NCI-H526 treated with DMSO at 0.1 percent for 48 hours (cell line): ENCODE measurements at places on chromosomes 3 and 15.

DNA sequence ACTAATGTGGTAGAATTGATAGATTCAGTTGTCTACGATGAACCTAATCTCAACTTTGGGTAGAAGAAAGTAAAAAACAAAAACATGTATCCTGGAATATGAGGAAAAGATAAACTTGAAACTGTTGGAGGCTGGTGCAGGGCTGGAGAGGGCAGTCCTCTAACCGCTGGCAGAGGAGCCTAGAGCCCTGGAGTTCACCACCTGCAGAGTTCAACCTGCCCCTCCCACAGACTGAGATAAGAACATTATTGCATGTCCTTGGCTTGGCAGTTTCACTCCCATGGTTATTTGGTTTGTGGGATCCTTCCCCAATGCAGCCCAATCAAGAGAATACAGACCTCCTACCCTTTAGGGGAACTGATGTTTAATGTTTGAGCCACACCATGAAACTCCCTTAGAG lies 53.2 kb upstream of the GATM start:
- DNase-seq: no peak

GRCh38 chr3:81868597-81868996 lies 107.2 kb upstream of the GBE1 start:
- no peak for DNase-seq

- DNase-seq: no peak
Observed at GRCh38 chr3:167162083-167162482, 218.0 kb downstream of the ZBBX start.

DNA sequence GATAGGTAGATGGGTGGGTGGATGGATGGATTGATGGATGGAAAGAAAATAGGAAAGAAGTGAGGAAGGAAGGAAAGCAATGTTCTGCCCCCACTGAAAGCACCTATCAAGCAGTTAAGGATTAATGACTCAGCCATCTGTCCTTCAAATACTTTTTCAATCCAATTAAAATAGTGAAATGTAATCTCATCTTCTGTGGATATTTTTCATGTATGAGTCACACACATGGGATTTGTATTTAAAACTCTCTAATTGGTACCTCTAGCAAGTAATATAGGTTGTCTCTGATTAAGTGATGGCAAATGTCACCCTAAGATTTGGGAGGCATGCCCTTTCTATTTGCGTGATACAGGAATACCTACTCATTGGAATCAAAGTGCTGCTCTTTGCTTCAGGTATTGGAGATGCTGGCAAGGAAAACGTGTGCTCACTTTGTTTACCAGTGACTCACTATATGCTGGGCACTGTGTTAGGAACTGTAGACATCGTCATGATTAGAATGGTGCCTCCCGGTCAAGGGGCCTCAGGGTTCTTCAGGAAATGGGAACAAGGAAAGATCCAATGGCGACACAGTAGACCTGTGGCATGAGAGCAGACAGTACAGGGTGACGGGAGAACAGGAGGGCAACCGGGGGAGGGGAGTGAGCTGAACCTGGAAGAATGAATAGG lies 230.1 kb downstream of the CLSTN2 start:
- no peak for DNase-seq

DNA sequence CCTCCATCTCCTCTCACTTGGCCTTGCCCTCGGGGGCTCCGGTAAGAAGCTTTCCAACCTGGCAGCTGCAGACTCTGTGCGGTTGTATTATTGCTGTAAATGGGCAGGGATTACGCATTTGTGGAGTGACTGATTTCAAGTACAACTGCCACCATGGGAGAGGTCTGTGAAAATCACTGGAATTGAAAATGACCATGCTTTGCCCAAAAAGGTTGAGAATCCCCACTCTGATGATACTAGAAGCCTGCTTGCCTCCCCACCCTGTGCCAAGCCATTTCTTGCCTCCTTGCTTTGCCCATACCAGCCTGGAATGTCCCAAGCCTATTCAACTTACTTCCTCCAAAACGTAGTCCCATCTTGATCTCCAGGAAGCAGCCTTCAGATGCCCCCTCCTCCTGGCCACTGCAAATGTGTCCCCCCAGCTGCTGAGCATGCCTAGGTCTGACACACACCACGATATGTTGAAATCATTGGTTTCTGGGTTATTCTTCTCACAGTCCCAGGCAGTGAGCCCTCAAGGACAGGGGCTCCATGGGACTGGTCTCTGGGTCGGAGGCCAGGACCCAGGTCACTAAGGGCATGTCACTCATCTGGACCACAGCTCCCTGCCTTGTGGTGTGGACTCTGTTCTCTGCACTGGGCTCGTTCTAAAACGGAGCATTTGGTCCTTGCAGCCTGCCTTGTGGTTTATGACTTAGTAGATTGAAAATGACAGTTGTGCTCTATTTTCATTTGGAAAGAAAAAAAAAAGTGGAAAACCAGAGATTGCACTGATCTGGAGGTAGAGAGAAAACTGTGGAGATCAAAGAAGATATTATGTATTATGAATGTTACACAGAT lies 42.9 kb downstream of the SMAD3 start:
- no peak for DNase-seq

DNA sequence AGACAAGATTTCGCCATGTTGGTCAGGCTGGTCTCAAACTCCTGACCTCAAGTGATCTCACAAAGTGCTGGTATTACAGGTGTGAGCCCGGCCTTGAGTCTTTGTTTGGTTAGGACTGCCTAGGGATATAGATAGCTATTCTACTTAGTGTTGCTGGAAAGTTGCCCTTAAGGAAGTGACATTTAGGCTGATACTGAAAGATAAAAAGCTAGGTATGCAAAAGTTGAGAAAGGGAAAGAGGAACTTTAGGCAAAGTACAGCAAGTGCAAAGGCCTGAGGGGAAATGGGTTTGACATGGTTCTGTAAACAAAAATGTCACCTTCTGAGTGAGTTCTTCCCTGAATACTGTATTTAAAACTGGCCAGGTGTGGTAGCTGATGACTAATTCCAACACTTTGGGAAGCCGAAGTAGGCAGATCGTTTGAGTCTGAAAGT lies 111.5 kb downstream of the ZNF609 start:
- DNase-seq: no peak

- peak; percentile 4 for DNase-seq
Observed at GRCh38 chr3:69161587-69162307, 39.4 kb upstream of the LMOD3 start.

GRCh38 chr15:60255390-60255789 lies 142.4 kb downstream of the ANXA2 start:
- no peak for DNase-seq

DNA sequence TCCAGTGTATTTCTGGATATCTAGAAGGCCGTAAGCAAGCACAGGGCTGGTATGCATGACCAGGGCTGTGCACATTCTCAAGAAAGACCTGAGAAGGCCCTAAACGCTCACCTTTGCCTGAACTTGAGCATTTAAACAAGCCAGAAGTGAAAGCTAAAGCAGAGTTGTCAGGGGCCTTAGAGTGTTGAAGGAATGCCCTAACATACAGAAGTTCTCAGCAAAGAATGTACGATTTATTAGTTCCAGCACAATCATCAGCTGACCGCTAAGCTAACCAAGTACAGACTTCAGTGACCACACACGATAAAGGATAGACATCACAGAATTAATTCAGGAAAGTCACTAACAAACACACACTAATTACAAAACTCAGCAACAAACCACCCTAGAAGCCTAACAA lies 8.7 kb downstream of the HLTF start:
- DNase-seq: no peak

- no peak for DNase-seq
Observed at GRCh38 chr15:75989045-75989444, 23.2 kb downstream of the NRG4 start.

- DNase-seq: no peak
Observed at GRCh38 chr3:149450281-149450680, 24.2 kb upstream of the TM4SF4 start.

GRCh38 chr3:109225516-109225915 lies 89.0 kb downstream of the C3orf85 start:
- no peak for DNase-seq

GRCh38 chr3:61561374-61562041 lies at the start of gene PTPRG:
Gene PTPRG, plus strand, starts transcription at chr3:61561571. Its CDS starts 717 bp downstream, at chr3:61562288.
- peak; percentile 83 for DNase-seq

GRCh38 chr3:196202516-196202970 lies 8.7 kb downstream of the ZDHHC19 start:
- no peak for DNase-seq

DNA sequence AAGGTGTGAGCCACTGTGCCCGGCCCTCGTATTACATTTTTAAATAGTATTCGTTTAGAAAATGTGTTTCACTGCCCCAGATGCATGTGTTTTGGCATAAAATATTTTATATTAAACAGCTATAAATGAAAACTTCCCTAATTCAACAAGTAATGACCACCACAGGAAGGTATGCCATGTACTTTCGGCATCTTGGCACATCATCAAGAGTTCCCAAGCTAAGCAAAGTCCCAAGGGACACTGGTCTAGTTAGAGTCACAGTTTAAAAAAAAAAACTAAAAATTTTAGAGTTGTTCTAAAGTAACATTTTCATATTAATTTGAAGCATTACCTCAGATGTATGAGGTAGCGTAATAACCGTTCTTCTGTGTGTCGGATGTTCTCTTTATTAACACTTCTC lies 15.6 kb upstream of the ARPP19 start:
- no peak for DNase-seq

DNA sequence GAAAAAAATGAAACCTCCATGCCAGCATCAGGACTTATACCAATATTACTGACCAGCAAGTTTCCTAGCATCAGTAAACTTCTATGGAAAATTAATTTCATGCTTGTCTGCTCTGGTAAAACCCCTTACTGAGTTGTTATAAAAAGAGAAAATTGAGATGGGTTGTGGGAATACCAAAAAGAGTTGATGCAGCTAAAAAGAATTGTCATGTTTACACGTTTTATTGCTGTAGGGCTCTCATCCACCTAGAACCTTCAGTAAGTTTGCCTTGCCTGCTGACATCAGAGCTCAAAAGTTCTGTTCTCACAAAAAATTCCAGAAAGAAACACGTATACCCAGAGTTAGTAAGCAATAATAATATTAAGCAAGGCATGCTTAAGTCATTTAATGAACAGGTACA lies 641.3 kb upstream of the ZNF385D start:
- DNase-seq: no peak

DNA sequence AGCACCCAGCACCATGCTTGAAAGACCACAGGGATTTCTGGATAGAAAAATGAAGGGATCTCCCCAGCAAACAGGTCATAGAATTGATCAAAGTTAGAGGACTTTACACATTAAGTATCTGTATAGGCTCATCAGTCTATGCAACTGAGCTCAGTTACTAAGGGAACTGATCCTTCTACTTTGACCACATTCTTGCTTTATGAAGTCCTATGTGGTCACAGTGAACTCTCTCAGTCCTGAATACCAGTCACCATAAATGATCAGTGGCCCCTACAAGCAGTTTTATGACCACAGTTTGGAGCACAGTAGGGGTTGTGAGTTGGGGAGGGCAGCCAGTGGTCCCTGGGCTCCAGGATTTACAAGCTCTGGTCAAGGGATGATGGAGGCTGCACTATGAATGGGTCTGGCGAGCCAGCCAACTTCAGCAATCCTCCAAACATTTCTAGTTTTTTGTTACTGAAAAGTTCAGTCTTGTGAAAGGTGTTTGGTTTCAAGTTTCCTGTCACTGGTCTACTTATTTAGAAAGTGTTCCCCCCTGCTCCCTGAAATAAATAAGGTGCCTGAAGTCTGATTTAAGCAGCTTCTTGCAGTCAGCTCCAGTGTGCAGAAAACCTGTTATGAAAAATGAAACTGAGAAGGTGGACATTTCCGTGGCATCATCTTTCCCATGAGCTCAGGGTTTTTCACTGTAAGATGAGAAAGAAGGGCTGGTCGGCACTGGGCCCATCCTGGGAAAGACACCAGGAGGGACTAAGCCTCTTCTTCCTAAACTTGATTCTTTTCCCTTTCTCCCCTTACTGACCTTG lies 75.5 kb downstream of the DAPK2 start:
- DNase-seq: no peak

DNA sequence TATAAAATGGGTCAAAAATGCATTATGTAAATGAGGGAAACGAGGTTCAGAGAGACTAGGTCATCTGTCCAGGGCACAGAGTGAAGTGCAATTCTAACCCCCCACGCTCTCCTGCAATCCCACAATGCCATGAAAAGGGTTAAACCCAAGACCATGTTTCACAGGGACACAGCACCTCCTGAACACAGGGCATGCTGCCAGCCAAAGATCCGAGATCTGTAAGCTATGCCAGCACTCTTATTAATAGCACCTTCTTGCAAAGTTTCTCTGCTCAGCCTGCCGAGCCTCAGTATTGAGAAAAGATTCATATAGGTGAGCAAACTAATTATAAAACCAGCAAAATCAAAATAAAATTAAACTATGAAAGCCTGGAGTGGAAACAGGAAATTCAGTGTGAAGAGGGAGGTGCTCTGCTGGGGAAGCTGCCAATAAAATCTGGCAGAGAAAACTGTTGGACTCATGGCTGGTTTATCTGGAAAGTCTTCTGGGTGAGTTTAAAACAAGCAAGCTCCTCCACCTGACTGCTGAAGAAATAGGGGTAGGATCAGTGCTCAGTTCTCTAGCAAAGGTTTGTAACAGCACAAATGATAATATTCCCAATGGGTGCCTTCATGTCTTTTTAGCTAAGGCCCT lies 50.3 kb downstream of the LRIG1 start:
- no peak for DNase-seq

DNA sequence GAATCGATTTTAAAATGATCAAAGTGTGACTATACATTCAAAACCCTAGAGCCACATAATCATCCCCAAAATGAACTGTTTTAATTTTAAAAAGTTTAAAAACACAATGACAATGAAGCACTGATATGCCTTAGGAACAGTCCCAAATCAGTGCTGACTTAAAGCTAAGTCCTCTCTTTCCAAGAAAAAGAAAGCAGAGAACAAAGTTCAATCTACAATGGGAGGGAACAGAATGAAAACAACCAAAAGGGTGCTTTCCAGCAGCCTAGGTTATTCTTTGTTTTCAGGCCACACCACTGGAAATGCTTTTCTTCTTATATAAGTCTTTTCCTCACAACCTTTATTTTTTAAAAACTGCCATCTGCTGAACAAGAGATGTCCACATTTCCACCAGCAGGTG lies 7.2 kb upstream of the STIMATE start:
- no peak for DNase-seq

GRCh38 chr15:65088643-65089021 lies 12.1 kb downstream of the KBTBD13 start:
- DNase-seq: no peak

GRCh38 chr3:139132976-139133375 lies 88.3 kb upstream of the PRR23C start:
- DNase-seq: no peak

DNA sequence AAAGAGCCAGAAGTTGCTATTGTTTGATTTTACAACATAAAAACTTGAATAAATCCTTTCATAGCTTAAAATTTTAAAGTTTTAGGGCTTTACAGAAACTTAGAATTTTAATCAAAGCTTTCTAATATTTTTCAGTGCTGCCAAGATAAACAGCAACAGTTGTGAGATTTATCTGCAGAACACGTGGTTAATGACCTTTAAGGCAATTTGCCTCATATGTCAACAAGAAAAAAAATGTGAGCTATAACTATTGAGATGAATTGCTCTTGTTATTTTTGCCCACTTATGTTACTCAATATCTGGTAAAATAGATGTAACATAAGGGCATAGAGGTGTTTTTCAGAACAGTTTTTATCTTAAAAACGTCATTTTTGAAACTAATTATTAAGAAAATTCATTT lies 96.7 kb upstream of the NECTIN3 start:
- DNase-seq: no peak

GRCh38 chr3:3600665-3601340 lies 198.4 kb upstream of the LRRN1 start:
- DNase-seq: no peak

- no peak for DNase-seq
Observed at GRCh38 chr3:36763850-36764703, at the start of gene DCLK3. Gene DCLK3, minus strand, starts transcription at chr3:36764553. Its CDS starts 290 bp downstream, at chr3:36764263.
